HTR-8/SVneo (cell line): ENCODE measurements at places on chromosomes 7 and 10.

GRCh38 chr10:124798781-124799180 is 2.8 kb upstream of the ABRAXAS2 start:
- no peak for DNase-seq

DNA sequence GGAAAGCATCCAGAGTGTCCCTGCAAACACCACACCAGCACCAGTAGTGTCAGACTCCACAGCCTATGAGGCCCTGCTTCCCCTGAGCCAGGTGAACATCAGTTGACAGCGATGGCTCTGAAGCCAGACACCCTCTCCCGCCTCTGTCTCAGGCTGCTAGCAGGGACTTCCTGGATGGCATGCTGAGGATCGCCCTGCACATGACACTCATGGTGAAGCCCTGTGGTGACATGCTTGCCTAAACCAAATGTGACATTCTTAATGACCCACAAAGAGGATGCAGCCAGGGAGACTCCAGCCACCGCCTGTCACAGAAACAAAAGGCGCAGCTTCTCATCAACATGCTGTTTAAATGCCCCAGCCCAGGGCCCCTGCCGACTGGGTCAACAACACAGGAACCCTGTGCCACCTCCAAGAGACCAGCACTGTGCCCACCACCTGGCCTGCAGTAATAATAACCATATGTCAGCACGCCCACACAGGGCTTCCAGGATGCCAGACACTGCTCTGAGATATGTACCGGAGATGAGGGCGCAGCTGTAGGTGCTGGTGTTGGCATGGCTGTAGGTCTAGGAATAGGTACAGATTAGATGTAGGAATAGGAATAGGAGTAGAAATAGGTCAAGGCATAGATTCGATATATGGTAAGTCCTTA is 81.3 kb downstream of the GRID1 start:
- no peak for DNase-seq

DNA sequence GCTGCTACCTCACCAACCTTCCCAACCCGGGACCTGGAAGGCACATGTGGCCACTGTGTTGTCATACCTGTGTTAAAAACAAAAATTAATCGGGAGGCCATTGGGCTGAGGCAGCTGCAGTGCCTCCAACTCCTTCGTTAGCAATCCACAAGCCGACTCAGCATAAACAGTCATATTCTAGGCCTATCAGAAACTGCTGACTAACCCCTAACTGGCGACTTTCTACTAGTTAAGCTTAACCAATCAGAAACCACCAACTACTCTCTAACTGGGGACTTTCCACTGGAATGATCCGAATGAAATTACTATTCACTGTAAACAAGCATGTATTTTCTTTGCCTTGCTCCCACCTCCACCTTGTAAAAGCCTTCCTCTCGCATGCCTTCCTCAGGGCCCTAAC is 14.1 kb upstream of the TMEM72 start:
- DNase-seq, result no peak

GRCh38 chr10:119655566-119656001 is 4.4 kb downstream of the BAG3 start:
- DNase-seq, result peak; percentile 25

DNA sequence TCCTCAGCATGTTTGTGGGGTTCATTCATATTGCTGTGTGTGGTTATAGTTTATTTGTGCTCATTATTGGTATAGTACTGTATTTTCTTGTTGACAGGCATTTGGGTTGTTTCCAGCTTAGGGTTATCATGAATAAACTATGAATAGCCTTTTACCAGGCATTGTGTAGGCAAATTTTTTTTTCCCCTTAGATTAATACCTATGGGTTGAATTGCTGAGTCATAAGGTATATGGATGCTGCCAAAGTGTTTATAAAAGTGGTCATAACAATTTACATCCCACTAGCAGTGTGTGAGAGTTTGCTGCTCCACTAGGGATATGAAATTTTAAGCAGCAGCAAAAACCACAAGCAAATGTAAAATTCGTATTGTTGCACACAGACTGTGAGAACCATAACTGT is 175.0 kb downstream of the PLPP4 start:
- no peak for DNase-seq

- peak; percentile 64 for DNase-seq
Measured at GRCh38 chr10:93199191-93199751, 125.6 kb downstream of the CYP26A1 start.

DNA sequence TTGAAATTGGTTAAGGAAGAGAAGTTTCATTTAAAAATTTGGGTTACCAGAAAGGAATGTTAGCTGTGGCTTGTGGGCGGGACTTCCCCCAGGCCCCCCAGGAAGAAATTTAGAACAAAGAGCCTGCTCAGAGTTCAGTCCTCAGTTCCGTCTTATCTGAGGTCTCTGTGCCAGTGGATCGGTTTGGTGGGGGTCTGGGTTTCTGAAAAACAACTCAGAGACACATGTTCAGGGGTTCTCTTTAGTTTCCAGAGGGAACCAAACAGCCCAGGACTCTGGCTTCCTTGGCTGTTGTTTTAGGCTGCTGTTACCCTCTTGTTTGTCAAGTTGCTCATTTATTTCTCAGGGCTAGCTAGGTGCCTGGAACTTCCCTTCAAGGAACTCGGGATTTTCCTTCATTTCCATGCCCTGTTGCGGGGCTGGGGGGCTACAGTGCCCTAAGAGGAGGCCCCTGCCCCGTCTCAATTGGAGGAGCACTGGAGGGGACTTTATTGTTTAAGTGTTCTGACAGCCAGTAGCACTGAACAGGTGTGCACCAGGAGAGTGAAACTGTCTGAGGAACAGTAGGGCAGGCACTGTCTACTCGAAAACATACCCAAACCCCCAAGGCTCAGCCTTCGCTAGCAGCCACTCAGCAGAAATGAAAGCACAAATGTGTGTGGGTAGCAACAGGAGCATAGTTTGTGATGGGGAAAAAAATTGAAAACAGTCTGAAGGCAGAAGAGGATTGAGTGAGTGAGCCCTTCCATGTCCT is 59.9 kb downstream of the ALOX5 start:
- no peak for DNase-seq

DNA sequence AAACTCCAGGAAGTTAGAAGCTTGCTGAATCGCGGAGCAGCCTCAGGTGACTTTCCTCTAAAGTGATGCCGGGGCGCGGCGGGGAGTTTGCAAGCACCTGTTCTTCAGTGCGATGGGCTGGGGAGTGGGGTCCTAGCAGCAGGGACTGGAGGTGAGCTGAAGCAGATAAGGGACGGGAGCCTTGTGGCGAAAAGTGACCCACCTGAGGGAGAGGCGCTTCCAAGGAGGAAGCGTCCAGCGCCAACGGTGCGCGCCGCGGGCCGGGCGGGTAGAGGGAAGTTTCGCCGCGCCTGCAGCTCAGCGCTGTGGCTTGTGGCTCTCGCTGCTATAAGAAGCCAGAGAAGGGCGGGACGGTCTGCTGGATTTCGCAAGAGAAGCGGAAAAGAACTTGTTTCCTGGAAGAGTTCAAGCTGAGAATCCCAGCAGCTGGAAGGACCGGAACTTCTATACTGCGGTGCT is at the start of gene STEAP4:
Gene STEAP4 (minus strand): TSS at position 305 of the 459 bp plus-strand sequence. CDS start 22,625 bp downstream, outside the sequence.
- DNase-seq, result no peak

- no peak for DNase-seq
Measured at GRCh38 chr7:157361537-157361936, 24.7 kb downstream of the DNAJB6 start.

DNA sequence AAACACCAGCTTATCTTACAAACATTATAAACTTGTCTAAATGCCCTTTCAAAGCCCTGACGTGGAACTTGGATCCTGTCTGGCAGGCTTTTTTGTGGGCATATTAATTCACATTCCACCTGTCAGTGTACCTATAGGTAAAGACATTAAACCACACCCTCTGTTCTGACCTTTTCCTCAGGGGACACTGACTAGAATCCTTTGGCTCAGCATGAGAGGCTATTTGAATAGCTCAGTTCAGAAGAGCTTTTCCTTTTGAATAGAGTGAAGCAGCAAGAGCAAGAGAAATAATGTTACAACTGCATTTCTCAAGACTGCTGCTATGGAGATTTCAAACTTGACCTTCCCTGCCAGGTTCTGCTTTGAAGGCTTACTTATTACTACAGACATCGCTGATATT is 76.9 kb downstream of the CYP51A1 start:
- DNase-seq, result no peak

GRCh38 chr7:55563596-55564325 is 8.5 kb downstream of the VOPP1 start:
- DNase-seq, result no peak

- DNase-seq, result no peak
Measured at GRCh38 chr7:28958235-28958979, at the start of gene TRIL. Gene TRIL (minus strand): TSS chr7:28958330. CDS start chr7:28958046, 284 bp downstream.

DNA sequence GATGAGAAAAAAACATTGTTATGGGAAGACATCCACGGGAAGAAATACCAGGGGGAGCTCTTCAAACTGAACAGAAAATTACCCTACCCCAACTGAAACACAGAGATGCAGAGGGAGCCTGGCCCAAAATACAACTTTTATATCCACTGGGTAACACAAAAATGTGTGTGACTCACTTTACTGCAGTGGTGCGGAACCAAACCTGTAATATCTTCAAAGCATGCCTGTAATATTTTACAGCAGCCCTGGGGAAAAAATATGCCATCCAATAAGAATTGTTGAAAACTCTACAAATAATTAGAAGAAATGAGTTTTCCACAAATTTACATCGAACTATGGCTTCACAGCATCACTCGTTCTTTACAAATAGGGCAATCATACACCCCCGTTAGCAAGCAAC is 49.8 kb upstream of the SRRM3 start:
- DNase-seq, result no peak

- DNase-seq, result peak; percentile 71
Measured at GRCh38 chr7:44184206-44184872, 4.9 kb downstream of the GCK start.

- no peak for DNase-seq
Measured at GRCh38 chr10:1465418-1465911, 271.9 kb downstream of the ADARB2 start.

GRCh38 chr7:34673066-34673465 is 15.0 kb downstream of the NPSR1 start:
- no peak for DNase-seq

DNA sequence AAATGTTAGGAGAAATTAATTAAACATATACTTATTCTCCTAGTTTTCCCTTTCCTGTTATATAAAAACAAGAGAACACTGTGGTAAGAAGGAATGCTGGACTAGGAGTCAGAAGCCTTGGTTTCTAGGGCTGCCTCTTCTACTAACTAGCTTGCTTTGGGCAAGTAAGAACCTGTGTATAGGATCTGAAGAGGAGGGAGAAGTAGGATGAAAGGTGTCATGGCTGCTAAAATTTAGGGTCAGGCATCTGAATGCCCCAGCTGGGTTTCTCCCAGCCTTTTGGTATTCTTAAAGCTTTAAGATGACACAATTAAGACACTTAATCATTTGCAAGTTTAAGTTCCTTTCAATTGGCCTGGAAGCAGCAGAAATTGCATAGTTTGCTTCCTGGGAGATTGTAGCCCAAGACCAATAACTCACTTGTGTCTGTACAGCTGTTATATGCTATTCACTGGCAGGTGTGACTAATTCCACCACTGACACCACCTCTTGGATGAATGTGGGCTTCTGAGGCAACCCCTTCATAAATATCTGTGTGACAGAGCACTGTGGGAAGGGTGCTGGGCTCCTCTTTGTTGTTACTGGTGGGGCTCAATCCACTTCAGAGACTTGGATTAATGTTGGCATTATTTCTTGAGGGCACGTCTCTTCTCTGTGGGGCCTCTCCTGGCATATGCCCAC is 137.2 kb downstream of the LRMDA start:
- no peak for DNase-seq

- no peak for DNase-seq
Measured at GRCh38 chr10:50679149-50679548, 55.4 kb upstream of the SGMS1 start.

DNA sequence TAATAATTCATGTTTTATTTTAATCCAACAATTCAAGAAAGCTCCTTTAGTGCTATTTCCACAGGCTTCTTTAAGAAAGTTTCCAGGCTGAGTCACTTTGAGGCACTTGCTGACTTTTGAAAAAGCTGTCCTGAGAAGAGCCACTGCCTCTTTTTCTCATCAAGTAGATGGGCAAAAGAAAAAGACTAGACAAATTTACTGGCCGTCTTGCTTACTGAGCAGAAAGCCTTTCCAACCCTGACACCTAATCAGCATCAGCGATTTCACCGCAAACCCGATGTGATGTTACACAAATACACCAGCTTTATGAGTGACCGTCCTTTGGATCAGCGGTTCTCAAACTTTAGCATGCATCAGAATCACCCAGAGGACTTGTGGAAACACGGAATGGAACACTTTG is 24.3 kb downstream of the CTTNBP2 start:
- no peak for DNase-seq

GRCh38 chr7:47556511-47557180 is 25.3 kb downstream of the TNS3 start:
- no peak for DNase-seq

GRCh38 chr7:111788286-111789047 is 226.2 kb upstream of the IMMP2L start:
- no peak for DNase-seq

- DNase-seq, result no peak
Measured at GRCh38 chr7:77674878-77675277, 21.4 kb upstream of the RSBN1L start.

DNA sequence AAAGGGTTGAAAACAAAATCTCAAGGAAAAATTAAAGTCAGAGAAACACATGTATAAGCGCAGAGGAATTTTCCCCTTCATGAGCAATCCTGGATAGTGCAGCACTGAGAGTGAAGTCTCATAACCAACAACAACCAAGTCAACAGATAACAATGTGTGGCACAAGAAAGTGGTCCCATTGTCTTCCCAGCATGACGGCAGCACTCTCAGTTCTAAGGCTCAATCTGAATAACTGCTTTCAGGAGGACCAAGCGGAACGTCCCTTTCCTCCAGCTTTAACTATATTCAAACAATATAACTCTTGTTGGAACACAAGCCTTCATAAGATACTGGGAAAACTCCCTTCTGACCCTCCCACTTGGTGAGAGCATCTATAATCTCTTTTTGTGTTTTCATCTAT is 137.9 kb downstream of the RAPGEF5 start:
- no peak for DNase-seq

- DNase-seq, result no peak
Measured at GRCh38 chr10:120075349-120075748, 182.8 kb downstream of the SEC23IP start.

DNA sequence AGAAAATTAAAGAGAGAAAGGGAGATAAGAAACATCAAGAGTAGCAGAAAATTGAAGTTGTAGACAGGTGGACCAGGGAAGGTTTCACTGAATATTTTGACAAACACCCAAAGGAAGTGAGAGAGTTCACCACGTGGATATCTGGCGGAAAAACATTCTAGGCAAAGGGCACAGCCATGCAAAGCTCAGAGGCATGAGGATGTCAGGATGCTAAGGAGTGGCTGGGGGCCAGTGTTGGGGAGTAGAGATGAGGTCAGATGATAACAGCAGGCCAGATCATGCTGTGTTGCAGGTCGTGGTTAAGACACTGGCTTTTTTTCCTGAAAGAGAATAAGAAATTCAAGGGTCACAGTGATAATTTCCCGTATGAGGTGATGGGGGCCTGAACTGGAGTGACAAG is 181.9 kb downstream of the DGKI start:
- no peak for DNase-seq

GRCh38 chr10:123143162-123143824 is 4.6 kb upstream of the HMX2 start:
- DNase-seq, result no peak
